ENCODE measurements at places on chromosomes 1 and 21.

DNA sequence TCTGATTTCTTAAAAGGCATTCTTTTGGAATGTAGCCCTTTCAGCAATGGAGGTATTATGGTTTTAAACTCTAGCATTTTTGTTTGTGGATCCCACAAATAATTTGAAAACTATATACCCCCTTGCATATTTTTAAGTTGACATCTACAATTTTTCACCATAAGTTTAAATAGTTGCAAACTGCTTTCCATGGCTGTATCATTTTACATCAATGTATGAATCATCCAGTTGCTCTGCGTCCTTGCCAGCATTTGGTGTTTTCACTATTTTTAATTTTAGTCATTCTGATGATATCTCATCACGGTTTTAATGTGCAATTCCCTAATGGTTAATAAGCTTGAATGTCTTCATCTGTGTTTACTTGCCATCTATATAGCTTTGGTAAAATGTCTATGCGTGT lies 20.7 kb downstream of the DIPK1A start:
- DNase-seq, result no peak

- no peak for DNase-seq
These were observed 5.8 kb downstream of the PLCH2 start for GRCh38 chr1:2481885-2482284.

DNA sequence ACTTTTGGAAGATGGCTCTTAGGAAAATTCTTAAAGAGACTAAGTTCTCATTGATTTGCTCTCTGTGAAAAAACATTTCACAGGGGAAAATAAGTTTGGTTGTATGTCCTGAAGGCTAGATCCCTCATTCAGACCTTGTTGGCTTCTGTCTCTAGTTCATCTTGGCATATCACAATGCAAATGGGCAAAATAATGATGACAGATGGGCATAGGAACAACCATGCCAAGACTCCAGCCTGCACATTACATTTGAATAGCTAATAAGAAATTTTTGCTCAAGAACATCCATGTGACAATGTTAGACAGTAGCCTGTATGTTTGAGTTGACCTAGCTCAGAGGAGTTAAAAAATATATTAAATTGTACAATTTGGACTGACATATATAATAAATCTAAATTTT lies 292.9 kb downstream of the PLA2G4A start:
- no peak for DNase-seq

DNA sequence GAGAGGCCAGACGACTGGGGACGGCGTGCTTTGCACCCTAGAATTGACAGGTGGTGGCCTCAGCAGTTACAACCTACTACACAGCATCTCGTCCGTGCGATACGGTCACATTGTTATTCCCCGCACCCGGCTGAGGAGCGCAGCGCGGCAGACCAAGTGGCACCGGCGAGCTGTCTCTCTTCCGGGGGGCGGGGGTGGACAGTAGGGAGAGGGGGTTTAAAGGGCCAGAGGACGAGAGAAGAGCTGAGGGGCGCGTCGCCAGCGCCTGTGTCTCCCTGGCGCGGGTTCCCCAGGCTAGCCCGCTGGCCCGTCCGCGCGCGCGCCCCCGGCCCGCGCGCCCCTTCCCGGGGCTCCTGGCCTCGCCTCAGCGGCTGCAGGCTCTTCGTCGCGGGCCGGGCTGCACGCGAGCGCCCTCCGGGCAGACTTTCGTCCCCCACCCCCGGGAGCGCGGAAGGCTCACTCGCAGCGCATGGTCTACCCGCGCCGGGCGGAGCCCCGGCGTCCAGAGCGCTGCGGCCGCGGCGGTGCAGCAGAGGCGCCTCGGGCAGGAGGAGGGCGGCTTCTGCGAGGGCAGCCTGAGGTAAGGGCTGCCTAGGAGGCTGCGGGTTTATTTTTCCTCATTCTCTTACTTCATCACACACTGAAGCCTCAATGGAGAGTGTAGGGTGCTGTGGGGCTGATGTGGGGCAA lies at the start of gene PDE4B:
PDE4B (plus strand) TSS at position 227 of the 690 bp plus-strand sequence.
- peak; percentile 71 for DNase-seq

- no peak for DNase-seq
These were observed 40.4 kb downstream of the ITPKB start for GRCh38 chr1:226698659-226699058.
